Heart left ventricle (tissue), 16 donors: ENCODE measurements at places on chromosomes 7 and 10. TPM values are rescaled to one million over a fixed set of nuclear protein-coding genes. Genes with fewer than 3 reads are reported as not detected.

The FAM25G gene
- total RNA-seq, result not detected

The ANKRD16 gene
- total RNA-seq, result 4.2 TPM

The CHRM2 gene
- 51.2 TPM for total RNA-seq

The MYL10 gene
- not detected for total RNA-seq

The ZNF425 gene
- 0.91 TPM for total RNA-seq

The ZNF716 gene
- not detected for total RNA-seq

DNA sequence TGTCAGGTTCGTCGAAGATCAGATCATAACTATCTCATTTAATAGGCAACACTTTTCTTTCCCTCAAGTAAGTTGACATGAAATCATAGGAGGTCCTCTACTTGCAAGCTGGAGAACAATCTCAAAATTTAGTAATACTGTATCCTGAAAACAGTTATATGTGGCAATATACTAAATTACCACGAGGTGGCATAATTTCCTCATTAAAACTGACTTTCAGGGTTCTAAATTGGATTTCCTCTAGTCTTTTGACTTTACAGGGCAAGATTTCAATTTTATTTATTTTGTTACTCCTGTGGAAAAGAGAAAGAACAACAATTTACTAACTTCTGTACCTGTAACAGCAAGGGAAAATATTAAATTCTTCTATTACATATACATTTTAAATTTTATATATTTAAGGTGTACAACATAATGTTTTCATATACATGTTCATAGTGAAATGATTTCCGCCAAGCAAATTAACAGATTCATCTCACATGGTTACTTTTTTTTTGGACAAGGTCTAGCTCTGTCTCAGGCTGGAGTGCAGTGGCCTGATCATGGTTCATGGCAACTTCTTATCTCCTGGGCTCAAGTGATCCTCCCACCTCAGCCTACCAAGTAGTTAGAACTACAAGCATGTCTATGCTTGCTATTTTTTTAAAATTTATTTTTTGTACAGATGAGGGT, 53.4 kb upstream of the CYP2C18 start:
- no peak for DNase-seq

GRCh38 chr10:100733329-100733728, 12.1 kb upstream of the PAX2 start:
- no peak for DNase-seq

DNA sequence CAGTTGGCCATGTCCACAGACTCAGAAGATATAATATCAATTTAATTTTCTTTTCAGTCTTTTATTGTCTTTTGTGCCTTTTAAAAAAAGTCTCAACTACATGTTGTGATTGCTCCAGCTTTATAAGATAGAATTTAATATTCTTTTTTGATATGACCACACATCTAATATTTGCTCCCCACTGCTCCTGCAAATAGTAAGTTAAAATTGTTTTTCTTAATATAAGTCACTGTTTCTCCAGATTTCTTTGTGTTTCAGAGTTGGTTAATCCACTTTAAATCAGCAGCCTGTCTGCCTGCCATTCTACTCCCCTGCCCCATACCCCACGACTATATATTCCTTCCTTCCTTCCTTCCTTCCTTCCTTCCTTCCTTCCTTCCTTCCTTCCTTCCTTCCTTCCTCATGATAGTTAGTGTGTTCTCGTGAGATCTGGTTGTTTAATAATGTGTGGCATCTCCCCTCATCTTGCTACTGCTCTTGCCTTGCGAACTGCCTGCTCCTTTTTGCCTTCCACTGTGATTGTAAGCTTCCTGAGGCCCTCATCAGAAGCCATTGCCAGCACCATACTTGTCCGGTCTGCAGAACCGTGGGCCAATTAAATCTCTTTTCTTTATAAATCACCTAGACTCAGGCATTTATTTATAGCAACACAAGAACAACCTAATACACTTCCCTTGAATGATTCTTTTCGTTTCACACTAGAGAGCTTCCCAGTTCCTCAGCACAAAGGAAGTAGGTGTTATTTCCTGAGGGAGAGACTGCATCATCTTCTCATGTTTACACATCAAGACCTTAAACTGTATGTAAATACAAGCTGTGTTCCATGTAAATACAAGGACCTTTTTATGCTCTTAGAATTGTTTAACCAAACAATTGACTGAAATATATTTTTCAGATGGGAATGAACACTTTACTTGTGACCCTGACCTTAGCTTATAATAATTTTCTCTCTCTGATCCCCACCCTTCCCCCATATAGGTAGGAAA, 24.5 kb downstream of the TAS2R16 start:
- no peak for DNase-seq

DNA sequence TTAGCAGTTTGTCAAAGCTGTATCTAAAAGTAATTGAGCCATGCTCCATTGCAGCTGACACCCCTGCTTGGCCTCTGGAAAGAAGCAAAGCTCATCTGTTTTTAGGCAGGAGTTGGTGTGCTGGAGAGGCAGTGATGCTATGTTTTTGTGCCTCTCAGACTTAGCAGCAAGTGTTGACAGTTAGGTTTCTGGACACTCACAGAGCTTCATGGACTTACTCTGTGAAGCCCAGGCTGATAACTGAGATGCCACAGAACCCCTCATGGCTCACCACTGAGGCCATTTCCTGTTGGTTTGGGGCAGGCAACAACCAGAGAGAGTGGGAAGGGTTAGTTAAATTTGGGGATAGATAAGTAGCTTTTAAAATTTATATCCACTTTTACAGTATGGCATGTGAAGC, 59.8 kb downstream of the BTAF1 start:
- DNase-seq, result peak; percentile 18

- no peak for DNase-seq
Observed at GRCh38 chr7:86937363-86937878, 122.0 kb downstream of the ELAPOR2 start.

GRCh38 chr10:68165643-68166042, 56.4 kb downstream of the MYPN start:
- DNase-seq, result no peak

DNA sequence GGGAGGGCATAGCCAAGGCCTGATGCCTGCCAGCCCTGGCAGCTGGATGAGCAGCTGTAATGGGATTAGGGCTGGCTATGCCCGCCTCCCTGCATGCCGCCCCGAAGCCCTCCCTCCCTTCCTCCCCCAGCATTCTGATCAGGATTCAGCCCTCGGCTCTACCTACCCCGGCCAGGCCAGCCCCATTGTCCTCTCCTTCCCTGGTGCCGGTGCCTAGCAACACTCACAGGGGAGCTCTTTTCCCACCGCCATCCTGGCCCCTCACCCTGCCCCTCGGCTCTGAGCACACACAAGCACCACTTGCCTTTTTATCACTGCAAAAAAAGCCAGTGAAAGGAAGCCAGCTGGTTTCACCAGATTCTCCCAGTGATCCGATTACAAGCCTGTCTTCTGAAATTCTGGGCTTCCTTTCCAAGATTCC, 9.0 kb upstream of the ADCYAP1R1 start:
- no peak for DNase-seq

DNA sequence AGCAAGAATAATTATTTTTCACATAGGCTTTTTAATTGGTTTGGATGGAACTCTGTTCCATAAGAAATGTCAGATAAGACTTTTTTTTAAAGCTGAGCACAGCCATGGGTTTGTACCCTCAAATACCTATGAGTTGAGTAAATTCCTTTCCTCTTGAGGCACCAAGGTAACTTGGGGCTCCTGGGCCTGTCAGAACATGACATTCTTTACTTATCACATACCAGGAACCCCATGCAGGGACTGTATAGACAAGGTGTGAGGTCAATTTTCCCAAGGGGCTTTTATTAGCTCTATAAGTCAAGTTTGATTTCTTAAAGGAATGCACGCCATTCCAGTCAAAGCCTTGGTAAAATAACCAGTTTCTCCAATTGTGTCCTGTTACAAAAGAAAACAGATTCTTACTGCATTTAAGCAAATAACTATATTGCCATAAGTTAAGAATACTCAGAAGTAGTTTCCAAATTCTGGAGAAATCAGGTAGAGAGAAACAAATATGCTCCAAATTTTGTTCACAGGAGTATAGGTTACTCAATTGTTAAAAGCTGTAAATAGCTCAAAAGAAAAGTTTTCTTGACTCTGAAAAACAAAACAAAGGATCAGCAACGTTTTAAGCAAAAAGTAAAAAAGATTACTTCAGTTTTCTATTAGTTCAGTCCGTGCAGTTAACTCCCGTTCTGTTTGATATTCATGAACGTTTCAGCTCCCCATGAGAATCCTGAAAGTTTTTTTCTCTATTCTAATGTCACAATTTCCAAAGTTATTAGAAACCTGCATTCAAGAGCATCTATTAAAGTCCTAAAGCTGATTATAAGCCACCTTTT, 167.5 kb upstream of the NAMPT start:
- DNase-seq, result no peak

DNA sequence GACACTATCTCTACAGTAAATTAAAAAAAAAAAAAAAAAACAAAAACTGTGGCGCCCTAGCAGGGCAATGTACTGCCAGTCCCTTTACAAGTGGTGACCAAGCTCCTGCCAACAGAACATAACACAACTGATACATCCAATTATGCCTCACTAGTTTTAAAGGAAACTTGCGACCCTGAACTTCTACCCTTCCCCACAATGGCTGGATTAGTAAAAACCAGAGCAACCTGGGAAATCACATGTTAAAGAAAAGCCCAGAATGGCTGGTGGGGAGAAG, 16.5 kb downstream of the ATE1 start:
- DNase-seq, result no peak

- DNase-seq, result no peak
Observed at GRCh38 chr7:154644366-154644765, 358.6 kb downstream of the PAXIP1 start.

DNA sequence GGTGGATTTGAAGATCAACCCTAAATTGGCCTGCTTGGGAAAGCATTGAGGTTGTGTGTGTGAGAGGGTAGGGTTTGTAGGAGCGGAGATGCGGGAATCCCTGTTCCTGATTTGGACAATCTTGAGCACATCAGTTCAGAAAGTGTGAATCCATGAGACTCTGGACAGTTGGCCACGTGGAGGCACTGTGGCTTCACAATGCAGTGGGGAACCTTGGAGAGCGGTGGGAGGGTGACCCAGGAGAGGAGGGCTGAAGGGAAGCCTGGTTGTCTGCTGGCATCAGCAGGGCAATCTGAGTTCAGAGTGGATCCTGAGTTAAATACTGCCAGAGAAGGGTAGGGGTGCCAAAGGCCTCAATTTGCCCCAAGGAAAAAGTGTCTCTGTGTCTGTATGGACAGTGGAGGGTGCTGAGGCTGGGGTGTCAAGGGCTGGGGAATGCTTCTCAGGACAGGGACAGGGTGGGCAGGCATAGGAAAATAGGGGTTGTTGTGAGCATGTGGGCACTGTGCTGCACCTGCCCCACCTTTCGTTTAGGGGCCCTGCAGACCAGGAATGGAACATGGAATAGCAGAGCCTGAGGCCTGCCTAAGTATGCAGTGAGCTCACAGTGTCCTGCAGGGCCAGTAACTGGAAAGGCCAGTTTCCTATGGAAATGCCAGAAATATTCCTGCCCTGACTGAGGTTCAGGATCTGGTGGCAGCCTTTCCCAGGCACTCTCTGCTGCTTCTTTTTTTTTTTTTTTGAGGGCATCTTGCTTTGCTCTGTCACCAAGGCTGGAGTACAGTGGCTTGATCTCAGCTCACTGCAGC, 162.9 kb upstream of the PRSS58 start:
- DNase-seq, result no peak

DNA sequence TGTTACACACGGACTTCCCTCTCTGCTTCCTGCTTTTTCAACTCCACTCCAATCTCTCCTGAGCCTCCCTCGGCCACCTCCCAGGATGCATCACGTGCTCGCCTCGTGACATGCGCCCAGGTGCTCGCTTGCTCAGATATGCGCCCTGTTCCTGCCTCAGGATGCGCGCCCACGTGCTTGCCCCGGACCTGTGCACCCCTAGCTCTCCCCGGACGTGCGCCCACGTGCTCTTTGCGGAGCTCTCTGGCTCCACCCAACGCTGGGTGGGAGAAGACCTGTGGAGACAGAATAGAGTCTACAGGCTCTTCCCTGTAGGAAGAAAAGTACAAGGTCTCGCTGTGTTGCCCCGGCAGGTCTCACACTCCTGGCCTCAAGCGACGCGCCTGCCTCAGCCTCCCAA, 23.1 kb downstream of the PARD3 start:
- no peak for DNase-seq
